ENCODE measurements at places on chromosomes 2 and 18.

DNA sequence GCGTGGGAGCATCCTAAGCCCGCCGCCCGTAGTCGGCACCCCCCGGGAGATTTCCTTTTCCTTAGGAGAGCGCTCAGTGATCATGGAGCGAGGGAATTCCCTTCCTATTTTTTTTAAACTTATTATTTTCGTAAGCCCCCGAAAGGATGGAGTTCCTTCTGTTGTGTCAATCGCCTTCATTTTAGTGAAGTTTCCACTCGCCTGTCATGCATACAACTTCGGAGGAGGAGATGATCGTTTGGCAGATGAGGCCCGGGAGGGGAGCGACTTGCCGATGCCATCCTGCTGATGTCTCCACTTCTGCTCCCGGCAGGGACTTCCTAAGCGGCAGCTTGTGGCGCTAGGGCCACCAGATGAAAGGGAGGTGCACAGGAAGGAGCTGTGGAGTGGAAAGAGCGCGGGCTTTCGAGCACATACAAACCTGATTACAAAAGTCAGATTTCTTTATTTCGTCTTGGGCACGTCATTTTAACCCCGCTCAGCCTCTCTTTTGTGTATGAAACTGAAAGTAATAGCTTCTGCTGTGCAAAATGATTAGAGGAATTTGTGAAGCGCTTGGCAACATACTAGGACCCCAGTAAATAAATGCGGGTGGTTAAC lies at the start of gene ADGRF3:
TSS of gene ADGRF3 (minus strand) at position 336 of the 600 bp plus-strand sequence. CDS start 555 bp downstream, outside the sequence.
- peak; percentile 61 for DNase-seq

DNA sequence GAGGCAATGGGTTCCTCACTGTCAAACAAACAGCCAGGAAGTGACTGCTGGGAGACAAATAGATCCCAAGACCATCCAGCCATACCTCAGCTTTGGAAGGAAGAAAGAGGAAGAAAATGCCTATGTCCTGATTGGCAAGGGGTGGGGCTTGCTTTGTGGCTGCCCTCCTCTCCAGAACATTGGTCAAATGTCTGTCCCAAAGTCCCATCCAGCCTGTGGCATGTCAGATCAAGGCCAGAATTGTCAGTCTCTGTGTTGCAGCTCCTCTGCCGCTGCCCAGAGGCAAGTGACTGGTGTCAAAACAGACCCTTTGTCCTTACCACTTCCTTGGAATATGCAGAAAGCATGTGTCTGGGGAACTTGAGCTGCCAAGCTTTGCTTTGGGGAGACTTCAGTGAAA lies 63.0 kb upstream of the SMAD2 start:
- DNase-seq: peak; percentile 16

DNA sequence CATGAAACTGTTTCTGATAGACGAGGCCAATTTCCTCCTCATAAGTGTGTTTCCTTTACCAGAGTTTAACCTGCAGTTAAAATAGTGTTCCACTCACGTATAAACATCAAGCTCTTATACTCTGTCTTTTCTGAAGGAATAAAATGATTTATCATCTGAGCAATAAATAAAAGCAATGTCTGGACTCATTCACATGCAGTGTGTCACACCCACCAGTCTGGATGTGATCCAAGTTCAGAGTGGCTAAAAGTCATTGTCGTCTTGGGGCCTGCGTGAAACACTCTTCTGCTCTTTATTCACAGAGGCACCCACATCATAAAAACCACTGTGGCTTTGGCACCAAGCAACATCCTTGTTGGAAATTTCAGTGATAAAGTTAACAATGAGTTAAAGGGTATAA lies 19.5 kb upstream of the SLC9A4 start:
- DNase-seq: no peak

DNA sequence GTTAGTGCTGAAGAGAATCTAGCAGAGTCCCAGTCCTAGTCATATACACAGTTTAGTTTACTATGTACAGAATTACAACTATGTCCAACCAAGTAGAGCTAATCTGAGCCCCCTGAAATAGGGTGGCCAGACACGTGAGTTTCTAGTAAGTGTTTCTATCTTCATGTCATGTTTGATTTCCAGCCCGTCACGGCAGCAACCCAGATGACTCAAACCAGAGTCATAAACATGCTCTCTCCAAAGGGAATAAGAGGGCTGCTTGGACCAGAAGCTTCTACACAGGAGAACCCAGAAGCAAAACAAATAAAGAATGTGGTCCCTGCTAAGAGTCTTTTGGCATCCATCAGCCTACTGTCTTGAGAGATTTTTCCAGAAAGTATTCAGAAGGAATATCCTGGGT lies 64.9 kb upstream of the WIPF1 start:
- no peak for DNase-seq

GRCh38 chr18:35183886-35184285 lies 56.9 kb upstream of the ZNF397 start:
- no peak for DNase-seq

DNA sequence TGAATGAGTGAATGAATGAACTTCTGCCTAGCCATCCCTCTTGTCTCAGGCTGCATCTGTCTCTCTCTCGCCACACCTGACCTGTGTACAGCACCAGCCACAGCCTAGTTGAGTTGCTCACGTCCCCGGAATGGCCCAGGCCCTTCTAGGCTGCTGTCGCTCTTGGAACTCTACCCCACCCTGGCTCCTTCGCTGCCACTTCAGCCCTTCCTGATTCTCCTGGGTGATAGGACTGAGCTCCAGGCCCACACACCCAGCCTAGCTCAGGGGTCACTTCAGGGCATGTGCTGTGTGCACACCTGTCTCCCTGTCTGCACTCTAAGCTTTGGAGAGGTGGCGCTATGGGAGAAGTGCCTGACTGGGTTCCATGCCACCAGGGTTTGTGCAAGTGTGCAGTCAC lies 236.6 kb downstream of the GLI2 start:
- DNase-seq: no peak

DNA sequence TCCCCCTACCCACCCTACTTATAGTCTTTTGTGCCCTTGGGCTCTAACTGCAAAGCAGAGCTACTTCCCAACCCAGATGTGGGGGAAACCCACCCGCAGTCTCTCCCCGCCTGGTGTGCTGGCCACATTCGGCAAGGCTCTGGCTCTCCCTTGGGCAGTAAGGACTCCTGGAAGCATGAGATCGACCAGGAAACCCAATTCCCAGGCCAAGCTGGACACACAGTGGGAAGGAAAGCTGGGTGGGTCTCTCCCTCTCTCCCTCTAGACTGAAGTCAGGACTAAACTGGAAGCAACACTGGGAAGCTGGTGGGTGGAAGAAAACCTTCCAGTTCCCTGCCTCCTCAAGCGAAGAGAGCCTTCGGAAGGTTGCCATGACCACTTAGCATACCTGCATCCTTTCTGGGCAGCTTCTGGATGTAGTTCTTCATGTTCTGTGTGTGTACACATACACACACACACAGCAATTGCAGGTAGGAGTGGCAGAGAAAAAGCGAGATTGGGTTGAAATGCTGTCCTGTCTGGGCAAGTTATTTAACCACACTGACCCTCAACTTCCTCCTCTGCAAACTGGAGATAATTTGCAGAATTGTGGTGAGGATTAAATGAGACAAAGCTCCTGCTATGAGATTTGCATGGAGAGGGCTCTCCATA lies 33.9 kb downstream of the ZBTB7C start:
- peak; percentile 22 for DNase-seq

GRCh38 chr18:62399276-62399675 lies 74.2 kb downstream of the TNFRSF11A start:
- peak; percentile 29 for DNase-seq

GRCh38 chr2:131419441-131419840 lies 55.5 kb upstream of the RAB6D start:
- DNase-seq: no peak

DNA sequence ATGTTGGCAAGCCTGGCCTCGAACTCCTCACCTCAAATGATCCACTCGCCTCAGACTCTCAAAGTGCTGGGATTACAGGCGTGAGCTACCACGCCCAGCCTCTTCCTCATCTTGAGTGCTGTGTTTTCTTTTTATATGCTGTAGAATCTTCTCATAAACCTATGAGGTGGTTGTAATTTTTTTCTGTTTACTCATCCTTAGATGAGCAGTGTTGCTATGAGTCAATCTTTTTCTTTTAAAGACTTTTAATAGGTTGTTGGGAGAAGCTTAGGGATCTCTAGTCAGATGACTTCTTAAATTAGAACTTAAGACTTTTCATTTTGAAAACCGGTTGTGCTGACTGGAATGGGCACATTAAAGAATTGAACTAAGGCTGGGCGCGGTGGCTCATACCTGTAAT lies 8.7 kb upstream of the AAK1 start:
- DNase-seq: no peak

GRCh38 chr2:229141424-229142025 lies 129.6 kb downstream of the PID1 start:
- DNase-seq: no peak

DNA sequence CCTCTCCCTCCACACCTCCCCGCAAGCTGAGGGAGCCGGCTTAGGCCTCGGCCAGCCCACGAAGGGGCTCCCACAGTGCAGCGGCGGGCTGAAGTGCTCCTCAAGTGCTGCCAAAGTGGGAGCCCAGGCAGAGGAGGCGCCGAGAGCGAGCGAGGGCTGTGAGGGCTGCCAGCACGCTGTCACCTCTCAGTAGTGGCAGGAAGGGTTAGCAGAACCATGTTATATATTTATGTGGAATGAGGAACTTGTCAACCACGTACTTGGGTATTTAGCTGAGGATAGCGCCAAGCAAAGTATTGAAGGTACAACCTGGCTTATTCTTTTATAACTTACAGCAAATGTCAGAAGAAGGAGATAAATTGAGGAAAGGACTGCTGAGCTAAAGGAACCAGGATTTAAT lies 144.1 kb upstream of the MGAT5 start:
- DNase-seq: peak; percentile 57

- no peak for DNase-seq
Observed at GRCh38 chr2:223722226-223722625, 115.2 kb downstream of the AP1S3 start.

GRCh38 chr2:15940661-15941480 lies 521 bp downstream of the MYCN start:
- no peak for DNase-seq

- no peak for DNase-seq
Observed at GRCh38 chr2:71609441-71609840, 156.1 kb downstream of the DYSF start.

DNA sequence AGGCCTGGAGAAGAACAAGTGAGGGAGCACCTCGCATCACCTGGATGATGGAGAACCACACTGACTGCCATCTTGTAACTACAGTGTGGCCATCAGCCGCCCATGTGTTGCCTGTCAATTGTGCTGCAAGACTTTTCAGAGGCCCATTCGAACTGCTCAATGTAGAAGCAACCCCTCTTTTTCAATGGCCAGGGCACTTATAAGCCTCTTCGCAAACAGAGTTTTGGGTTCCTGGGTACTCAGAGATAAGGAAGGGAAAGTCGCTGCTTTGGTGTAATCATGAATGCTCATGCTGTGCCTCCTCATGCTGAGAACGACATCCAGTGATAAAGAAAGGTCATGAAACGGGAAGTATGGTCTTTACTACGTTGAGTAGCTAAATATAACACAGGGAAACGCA lies 143.9 kb upstream of the SLC39A10 start:
- DNase-seq: peak; percentile 84

DNA sequence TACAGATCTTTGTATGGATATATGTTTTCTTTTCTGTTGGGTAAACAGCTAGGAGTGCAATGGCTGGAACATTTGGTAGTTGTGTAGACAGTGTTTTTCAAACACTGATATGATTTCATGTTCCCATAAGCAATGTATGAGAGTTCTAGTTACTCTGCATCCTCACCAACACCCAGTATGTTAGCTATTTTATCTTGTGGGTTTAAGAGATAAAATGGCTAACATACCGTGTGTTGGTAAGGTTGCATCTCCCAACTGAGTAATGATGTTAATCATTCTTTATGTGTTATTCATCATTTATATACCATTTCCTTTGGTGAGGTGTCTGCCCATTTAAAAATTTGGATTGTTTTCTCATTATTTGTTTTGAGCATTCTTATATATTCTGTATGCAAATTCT lies 65.7 kb downstream of the LYPD6B start:
- no peak for DNase-seq

- DNase-seq: peak; percentile 33
Observed at GRCh38 chr18:74116633-74117554, 30.7 kb downstream of the FBXO15 start.

DNA sequence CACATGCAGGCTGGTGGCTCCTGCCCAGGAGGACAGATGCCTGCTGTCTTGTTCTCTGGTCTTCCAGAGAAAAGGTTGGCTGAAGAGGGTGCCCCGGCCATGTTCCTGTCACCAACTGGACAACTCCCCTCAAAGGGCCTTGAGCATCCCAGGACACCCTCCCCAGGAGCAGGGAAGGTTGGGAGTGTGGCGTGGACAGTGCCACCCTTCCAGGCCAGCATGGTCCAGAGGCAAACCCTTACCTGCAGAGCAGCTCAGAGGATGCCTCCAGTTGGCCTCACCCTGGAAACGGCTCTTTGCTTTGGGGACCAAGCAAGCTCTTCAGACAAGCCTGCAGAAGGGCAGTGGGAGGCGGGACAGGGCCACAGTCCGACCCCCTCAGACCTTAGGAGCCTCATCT lies 4.9 kb upstream of the GPC1 start:
- no peak for DNase-seq

DNA sequence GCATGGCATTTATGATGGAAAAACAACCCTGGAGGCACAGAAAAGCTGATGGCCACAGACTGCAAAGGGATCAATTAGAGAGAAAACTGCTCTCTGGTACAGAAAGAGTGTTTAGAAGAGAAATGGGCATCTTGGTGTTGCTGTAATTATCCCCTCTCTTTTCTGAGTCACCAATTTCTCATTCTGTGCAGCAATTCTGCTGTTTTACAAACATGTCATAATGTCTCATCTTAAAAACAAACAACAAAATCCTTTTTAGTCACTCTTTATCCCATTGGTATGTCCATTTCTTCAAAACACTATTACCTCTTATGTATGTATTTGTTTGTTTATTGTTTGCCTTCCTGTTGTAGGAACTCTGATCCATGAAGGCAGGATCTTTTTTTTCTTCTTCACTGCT lies 73.9 kb upstream of the HK2 start:
- DNase-seq: no peak

DNA sequence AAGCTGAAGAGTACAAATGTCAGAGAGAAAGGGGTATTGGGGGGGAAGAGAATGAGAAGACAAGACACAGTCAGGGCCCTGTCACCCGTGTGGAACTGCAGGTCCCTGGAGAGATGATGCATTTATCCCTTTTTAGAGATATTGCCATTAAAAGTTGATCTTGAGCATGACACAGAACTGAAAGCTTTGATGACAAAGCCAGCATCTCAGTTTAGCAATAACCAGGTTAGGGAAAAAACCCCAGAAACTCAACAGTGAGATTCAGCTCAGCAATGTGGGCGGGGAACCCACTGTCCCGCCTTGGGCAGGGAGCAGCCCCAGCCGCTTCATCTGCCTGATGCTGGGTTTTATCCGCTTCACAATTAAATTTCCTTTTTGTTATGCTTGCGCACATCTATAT lies 181.1 kb downstream of the NEDD4L start:
- DNase-seq: no peak

DNA sequence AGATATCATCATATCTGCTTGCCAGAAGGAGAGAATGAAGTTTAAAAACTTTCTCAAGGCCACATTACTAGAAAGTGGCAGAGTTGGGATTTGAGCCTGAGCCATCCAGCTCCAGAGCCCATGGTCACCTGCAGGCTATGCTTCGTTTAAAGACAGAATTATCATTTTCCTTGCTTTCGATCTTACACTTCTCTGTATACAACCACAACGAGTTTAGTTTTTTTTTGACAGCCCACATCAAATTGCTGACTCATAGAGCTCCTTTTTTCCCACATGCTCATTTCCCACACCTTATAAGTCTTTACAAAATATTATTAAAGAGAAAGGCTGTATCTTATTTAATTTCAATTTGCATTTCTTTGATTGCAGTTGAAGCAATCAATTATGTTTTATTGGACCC lies 6.5 kb downstream of the PLEK start:
- peak; percentile 62 for DNase-seq
